H4 (cell line): ENCODE measurements at places on chromosomes 7 and 10.

- DNase-seq: no peak
Observed at GRCh38 chr7:157388301-157388700, 51.5 kb downstream of the DNAJB6 start.

- no peak for DNase-seq
Observed at GRCh38 chr10:48820231-48820630, 119.4 kb downstream of the LRRC18 start.

- no peak for DNase-seq
Observed at GRCh38 chr10:86289577-86289868, 77.1 kb downstream of the GRID1 start.

DNA sequence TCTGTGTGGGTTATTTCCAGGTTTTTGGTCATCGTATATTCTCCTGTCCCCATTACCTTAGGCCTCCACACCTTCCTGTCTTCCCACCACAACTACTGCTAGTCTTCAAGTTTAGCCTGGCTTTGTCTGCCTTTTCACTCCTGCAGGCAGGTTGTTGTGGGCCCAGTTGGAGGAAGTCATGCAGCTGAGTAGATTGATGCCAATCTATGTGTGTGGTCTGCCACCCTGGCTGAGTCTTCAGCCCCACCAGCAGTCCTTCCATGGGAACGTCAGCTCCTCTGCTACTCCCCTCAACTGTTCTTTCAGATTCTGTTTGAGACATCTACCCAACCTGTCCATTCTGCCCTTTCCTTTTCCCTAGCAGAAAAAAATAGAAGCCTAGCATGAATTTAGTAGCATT, 6.3 kb downstream of the RINT1 start:
- no peak for DNase-seq

DNA sequence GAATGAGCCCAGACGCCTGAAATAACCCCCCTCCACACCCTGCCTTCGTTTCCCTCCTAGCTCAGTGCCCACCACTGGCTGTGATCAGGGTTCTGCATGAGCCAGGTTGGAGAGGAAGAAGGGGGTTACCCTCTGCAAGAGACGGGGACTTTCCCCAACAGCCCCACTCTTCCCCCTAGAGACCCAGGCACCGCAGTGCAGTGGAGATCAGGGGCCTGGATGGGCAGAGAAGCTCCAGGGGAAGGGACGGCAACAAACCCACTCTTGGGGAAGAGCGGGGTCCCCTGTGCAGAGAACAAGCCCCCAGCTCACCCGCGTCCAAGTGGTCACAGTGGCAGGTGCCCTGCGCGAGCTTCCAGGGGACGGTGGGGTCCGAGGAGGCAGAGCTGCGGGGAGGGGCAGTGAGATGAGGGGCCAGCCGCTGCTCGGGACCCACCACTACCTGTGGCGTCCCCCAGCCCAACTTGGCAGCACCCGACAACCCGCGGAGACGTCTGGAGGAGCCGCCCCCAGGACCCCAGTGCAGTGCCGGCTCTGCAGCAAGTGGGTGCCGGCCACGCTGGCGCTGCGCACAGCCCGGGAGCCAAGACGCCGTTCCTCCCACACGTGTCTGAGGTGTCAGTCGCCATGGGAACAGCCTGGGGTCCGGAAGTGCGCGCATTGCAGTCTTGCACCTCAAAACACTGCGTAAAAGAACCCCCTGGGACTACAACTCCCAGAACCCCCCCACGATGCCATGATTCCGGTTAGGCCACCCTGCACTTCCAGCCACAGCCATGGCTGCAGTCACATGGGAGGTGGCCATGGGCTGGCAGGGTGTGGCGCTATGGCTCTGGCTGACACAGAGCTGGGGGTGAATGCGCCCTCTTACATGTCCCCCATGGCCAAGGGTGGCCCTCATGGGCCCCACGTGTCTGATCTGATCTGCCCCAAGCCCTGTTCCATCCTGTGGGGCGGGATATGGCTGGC, 45.8 kb upstream of the WIPI2 start:
- DNase-seq: no peak

- DNase-seq: no peak
Observed at GRCh38 chr10:60139290-60139689, 232.9 kb upstream of the CCDC6 start.

DNA sequence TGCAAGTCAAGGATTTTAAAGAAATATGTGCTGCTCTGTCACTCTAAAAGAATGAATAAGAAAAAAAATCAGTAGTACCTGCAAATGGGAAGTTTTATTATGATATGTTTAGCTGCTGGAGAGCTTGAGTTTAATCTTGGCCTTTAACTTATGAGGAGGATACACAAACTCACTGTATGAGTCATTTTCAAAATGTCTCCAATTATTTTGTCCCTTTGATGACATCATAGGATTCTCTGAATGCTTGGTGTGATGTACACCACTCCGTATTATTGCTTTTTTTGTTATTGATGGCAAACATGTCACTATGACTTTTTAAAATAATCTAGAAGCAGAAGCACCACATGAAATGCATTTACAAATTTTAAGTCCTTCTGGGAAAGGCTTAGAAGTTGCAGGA, 125.8 kb downstream of the RALA start:
- DNase-seq: peak; percentile 75

GRCh38 chr10:124923684-124924083, 18.2 kb upstream of the ZRANB1 start:
- no peak for DNase-seq

DNA sequence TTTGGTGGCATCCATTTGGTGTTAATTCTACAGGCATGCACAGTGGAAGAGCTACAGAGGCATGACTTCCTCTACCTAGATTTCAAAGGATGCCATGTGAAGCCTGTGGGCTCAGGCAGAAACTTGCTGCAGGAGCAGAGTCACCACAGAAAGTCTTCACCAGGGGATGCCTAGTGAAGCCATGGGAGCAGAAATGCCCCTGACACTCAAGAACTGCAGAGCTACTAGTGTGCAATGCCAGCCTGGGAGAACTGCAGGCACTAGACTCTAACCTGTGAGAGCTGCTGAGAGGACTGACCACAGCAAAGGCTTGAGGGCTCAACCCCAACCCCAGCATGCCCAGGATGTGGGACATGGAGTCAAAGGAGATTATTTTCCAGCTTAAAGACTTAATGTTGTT, 3.9 kb downstream of the OR9A2 start:
- no peak for DNase-seq

GRCh38 chr10:82041018-82041417, 166.0 kb downstream of the NRG3 start:
- no peak for DNase-seq

- no peak for DNase-seq
Observed at GRCh38 chr10:59301067-59301754, 61.1 kb downstream of the FAM13C start.

GRCh38 chr10:128539510-128540127, 413.4 kb upstream of the MKI67 start:
- DNase-seq: no peak

GRCh38 chr7:111775206-111775605, 212.9 kb upstream of the IMMP2L start:
- no peak for DNase-seq

DNA sequence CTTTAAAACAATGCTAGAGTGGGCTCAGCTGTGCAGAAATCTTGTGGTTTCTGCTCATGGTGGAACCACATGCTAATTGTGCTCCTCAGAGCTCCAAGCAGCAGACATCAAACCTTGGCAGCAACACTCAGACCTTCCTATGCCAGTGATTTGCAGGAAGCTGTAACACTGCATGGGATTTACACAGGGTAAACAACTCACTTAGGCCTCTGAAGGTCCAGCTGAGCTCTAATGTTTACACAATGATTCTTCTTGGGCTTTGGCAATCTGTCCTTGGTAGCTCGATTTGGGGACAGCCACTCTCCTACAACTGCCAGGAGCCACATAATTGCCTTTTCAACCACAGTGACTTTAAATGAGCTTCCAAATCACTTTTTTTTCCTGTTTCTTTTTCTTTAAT, 97.7 kb upstream of the PDLIM1 start:
- peak; percentile 82 for DNase-seq

- no peak for DNase-seq
Observed at GRCh38 chr10:86363184-86363832, 3.3 kb downstream of the GRID1 start.

GRCh38 chr10:12657489-12657888, 308.1 kb downstream of the CAMK1D start:
- DNase-seq: no peak

DNA sequence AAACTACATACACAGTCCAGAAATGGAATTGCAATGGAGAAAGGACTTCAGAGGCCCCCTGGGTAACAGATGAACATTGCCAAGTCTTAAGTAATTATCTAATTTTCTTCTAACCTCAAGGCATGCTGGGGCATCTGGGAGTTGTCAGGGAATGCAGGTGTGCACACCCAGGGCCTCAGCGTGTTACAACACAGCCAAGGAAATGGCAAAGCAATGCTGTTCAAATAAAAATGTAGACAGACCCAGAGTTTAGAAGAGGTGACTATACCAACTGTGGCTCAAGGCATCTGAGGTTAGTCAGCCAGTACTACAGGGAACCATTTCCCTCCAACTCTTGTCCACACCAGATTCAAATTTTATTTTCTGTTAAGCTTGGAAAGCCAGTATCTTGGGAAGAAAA, 73.6 kb downstream of the CCDC3 start:
- no peak for DNase-seq

GRCh38 chr7:49766966-49767365, 6.5 kb upstream of the VWC2 start:
- no peak for DNase-seq

DNA sequence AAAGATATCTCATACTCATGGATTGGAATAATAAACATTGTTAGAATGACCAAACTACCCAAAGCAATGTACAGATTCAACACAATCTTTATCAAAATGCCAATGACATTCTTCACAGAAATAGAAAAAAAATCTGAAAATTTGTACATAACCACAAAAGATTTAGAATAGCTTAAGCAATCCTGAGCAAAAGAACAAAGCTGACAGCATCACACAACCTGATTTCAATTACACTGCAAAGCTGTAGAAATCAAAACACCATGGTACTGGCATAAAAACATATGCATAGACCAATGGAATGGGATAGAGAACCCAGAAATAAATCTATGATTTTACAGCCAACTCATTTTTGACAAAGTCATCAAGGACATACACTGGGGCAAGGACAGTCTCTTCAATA, 130.0 kb upstream of the TMEM72 start:
- no peak for DNase-seq

- DNase-seq: no peak
Observed at GRCh38 chr10:44343843-44344242, 41.1 kb downstream of the CXCL12 start.

DNA sequence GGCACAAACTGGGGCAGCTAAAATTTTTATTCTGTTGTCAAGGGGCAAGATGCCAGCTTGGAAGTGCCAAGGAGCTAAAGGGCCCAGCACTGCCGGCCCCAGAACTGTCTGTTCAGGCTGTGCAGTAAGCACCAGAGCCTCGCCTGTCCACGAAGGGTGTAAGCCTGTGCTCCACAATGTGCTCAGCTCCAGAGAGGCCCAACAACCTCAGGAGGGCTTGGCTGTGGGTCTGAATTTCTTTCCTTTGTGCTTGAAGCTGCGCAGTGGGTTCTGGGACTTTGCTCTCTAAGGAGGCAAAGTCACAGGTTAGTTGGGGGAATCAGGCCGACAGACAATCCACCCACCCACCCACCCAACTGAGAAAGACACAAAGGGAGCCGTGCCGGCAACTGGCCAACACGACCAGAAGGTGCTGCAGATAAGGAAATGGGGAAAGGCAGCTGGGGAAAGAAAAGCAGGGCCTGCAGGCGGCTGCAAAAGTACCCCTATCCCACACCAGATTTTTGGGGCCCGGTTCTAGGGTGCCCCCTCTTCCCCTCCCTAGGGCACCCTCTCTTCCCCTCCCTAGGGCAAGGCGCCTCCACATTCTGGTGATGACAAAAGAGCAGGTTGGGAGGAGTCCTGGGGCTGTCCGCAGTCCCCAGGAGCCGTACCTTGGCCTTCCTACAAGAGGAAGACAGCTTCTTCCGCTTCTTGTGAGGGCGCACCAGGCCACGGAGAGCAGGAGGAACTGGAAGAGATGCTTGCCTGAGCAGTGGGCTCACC, 7.7 kb downstream of the DDX56 start:
- no peak for DNase-seq

DNA sequence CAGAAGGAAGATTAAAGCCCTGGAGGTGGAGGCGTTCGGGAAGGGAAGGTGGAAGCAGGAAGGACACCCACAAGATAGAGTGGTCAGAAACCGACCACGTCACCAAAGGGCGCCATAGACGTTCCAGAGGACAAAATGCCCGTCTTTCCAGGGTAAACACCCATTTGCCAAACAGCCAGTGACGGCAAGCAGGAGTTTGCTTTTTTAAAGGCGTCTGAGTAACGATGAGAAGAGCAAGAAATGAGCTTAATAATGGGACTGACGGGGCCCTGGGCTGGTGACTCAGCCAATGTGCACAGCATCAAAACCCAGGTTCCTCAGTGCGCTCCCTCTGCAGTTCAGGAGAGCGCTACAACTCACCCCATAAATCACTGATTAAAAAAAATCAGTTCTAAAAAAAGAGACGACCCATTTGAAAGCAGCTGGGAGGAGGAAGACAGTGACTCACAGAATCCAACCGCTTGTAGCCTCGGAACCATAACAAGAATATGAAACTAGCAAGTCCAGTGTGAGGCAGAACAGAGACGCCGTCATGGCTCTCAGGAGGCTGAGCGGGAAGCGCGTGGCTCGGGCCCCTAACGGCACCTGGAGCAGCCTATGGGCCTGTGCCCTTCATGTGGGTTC, 5.9 kb downstream of the DIP2C start:
- peak; percentile 81 for DNase-seq

GRCh38 chr10:110774069-110775019, 97.4 kb upstream of the PDCD4 start:
- DNase-seq: peak; percentile 22

DNA sequence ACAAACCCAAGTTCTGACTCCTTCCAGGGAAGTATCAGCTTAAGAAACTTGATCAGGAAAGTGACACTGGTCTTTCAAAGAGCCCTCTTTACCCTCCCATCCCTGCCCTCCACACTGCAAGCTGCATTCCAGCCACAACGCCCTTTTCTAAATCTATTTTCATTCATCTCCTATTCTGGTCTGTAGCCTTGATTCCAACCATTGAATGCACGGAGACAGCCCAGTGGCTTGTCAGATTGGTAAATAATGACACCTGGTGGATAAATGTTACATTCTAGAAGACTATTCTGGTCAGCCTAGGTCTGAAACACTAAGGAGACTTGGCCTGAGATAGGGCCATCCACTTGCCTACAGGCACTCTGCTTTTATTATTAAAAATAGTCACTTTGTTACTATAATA, 20.9 kb downstream of the MORN4 start:
- DNase-seq: no peak

- no peak for DNase-seq
Observed at GRCh38 chr7:96546426-96546825, 163.2 kb downstream of the SEM1 start.

DNA sequence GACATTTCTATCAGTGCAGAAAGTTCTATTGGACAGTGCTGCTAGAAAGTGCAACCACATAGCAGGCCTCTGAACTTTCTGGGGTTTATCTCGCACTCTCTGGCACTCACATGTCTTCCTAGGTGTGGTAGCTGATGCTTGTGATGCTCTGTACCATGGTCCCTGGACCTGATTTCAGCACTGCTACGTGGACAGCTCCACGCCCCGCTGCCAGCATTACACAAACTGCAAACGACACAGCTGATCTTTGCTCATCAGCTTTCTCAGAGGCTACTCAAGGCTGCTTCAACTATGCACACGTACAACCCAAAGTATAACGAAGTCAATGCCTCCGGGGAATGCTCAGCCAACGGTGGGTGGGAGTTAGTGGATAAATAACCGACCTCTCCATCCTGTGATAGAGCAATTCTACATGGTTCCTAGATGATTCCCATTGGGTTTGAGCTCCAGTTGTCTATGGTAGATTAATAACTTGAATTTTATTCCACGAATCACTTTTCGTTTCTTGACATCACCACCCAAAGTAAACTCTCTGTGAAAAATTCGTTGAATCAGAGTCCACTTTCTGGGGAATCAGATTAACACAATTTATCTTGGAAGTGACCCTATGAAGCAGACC, 302.5 kb downstream of the ACTR3B start:
- DNase-seq: no peak
